Head of caudate nucleus (tissue), 42 donors: ENCODE measurements at places on chromosomes 5 and 9.

DNA sequence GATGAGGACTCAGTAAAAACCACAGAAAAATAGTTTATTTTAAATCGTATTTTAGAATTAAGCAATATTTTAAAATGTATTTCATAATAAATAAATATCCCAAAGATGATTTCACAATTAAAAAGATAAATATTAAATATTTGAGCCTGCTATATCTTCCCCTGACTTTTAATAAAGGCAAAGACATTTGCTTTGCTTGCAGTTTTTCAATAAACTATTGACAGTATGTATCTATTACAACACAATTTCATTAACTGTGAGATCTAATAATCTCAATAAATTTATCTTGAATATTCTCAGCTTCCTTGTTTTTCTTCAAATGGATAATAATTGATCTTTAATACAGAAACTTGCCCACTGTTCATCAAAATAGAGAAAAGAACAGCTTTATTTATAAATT lies 186.2 kb upstream of the TARS1 start:
- DNase-seq: no peak

DNA sequence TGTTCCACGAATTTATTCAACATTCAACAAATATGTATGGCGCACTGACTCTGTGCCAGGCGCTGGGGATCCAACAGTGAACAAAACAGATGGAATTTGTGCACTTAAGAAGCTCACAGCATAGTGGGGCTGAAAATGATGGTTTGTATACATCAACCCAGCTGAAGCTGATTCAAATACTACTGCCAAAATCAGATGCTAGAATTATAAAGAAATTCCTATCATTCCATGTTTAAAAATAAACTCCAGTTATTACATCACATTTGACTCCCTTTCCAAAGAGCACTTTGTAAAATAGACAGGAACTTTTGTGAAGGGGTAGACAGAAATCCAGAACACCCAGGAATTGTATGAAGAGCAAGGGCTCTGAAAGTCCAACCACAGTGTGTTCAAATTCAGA lies 54.1 kb downstream of the ZNF608 start:
- no peak for DNase-seq

DNA sequence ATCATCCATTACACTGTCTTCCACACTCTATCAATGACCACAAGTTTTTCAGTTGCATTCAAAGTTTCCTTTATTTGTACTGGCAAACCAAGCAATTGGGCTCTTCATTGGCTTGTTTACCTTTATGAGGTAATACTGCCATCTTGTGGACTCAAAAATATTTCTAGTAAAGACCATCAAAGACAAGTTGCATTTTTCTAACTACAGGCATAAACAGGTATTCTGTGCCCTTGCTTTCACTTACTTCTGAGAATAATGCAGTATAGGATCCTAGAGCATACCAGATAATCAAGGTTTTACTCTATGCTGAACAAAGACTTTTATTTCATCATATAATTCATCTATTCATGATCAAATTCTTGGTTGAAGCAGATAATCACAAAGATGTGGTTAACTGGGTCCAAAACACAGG lies 173.7 kb upstream of the POU5F2 start:
- DNase-seq: no peak

DNA sequence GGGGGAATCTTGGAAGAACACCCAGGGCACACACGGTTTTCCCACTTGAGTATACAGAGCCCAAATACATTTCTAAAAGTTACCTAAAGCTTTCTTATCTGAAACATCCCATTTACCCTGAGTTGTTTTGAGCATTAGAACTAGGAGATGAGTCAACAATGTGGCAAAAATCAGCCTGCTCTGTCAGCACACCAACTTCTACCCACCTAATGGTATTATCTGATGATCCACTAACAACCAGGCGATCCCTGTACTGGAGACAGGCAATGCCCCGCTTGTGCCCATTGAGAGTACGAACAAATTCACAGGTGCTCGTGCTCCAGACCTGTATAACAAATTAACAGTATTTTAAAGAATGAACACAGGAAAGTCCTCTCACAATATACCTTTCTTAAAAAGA lies 87.0 kb downstream of the SMIM23 start:
- no peak for DNase-seq

GRCh38 chr5:107878661-107879060 lies 207.9 kb upstream of the EFNA5 start:
- peak; percentile 47 for DNase-seq

- peak; percentile 36 for DNase-seq
Measured at GRCh38 chr5:134125039-134126015, 10.8 kb downstream of the TCF7 start.

GRCh38 chr5:44443172-44443571 lies 54.0 kb upstream of the FGF10 start:
- no peak for DNase-seq
